ENCODE measurements at places on chromosomes 3 and 15.

- peak; percentile 71 for DNase-seq
Observed at GRCh38 chr3:15310491-15311370, 21.7 kb downstream of the SH3BP5 start.

DNA sequence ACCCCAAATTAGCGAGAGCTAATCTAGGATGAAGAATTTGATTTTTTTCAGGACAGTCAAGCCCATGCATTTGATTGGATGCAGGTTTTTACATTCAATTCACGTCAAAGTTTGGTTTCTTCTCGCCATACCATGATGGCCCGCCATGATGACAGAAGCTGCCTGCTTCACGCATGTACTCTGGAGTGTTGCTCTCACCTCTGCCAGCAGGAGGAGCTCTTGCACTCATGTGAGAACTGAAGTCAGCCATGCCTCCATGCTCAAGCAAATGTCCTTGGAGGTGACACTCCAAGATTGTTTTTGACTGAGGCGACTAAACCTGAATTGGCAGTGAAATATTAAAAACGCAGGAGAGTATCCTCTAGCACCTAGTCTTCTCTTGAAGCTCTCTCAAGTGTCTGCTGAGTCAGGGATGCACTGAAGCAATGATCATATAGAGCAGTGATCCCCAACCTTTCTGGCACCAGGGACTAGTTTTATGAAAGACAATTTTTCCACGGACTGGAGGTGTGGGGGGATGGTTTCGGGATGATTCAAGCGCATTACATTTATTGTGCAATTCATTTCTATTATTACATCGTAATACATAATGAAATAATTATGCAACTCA, 120.9 kb downstream of the SAMMSON start:
- peak; percentile 67 for DNase-seq

DNA sequence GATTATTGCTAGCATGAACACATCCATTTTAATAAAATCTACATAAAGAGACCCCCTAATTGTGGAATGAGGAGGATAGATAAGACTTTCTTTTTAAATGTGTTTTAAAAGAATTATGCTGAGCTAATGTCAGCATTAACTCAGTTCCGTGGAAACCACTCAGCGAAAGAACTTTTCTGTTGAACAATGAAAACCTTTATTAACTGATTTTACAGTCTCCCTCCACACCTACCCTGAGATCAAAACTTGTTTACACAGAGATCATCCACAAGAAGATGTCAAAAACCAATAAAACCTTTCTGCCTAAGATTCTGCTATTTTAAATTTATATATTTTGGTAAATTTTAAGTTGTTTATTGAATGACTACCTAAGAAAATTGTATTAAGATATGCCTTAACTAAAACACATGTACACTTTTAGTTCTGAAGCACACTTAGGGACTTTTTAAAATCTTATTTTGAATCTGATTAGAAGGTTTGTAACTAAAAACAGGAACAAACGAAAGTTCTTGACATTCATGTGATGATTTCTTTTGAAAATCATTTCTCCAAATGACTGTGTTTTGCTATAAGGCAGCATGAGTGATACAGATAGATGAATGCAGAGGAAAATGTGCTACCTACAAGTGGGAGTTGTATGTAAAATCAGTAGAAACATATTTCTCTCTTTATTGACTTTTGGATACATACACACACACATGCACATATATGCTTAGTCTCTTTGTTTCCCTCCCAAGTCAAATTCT, 369.0 kb downstream of the UNC13C start:
- DNase-seq, result no peak

GRCh38 chr3:162211470-162211869, 714.9 kb downstream of the OTOL1 start:
- no peak for DNase-seq

- no peak for DNase-seq
Observed at GRCh38 chr15:98375513-98376340, 272.6 kb upstream of the IGF1R start.

DNA sequence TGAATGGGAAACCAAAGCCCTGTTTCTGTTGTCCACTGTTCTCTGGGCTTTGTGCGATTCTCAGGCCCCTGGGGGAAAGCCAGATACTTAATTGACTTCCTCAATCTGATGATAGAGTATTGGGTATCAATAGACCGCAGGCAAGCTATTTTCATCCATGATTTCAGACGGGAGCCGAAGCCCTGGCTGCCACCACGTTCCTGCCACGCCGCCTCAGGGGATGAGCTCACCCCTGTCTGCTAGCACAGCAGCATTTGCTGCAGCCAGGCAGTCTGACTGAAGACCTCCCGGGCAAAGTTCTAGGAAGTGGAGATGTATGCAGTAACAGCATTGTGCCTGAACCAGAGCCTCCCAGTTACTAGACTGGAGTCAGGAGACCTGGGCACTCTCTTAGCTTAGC, 69.8 kb downstream of the ISG20 start:
- no peak for DNase-seq

DNA sequence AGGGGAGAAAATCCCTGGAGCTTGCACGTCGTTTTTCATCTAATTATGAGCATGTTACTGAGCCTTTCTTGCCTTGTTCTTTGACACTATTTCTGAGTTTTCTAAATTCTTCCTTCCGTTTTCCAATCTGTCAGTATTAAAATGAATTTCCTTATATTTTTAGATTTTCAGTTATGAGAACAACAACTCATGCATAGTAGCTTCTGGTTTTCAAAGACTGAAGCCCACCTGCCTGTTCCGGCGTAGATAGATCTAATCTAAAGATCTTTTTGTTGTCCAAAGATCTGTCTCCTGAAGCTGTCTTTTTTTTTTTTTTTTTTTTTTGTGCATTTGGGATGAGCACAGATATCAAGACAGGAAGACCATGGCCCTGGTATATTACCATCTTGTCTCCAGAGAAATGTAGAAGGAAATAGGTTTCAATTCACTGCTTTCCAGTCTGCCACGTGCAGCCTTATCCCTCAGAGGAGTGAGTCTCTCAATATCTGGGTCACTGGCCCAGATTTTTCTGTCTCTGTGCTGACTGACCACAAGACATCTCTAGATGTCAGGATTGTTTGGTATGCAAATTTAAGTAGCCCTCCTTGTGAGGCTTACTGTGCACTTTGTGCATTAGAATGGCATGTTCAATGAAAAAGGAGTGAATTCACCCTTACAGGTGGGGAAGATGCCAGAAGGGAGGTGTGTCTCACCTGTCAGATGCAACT, 222.3 kb upstream of the TMC3 start:
- DNase-seq, result no peak

- no peak for DNase-seq
Observed at GRCh38 chr3:6099458-6100075, 761.3 kb upstream of the GRM7 start.

DNA sequence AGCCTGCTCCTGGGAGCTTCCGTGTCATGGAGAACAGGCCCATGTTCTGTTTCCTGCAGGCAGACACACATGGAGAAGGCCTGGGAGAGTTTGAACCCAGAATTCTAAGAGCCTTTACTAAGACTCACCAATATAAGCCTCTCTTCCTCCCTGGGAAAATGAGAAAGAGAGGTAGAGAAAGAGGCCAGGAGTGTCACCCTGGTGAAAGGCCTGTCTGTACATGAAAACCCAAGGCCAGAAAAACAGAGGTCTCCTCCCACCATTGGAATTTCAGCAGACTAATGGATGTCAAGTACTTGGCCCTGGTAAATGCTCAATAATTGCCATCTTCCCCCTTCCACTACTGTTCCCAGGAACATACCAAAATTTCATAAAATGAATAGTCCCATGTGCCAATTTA, 117.6 kb downstream of the TOP2B start:
- DNase-seq, result no peak
